ENCODE measurements at places on chromosomes 7 and 10.

DNA sequence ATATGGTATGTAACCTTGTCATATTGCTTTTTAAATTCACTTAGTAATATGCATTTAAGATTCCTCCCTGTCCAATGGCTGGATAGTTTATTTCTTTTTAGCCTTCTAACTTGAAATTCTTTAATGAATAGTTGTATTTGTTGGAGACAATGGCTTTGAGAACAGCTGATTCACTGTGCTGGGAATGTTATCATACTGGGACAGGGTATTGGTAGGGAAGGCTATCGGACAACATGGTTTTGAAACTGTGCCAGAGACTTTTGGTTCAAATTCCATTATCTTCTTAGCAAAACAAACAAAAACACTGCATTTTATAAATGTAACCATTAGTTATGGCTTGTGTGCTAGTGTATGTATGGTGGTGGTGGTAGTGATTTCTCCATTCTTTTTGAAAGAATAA lies 517.1 kb upstream of the ANKRD30A start:
- DNase-seq = no peak

- no peak for DNase-seq
Measured at GRCh38 chr10:49645871-49646870, 32.3 kb downstream of the CHAT start.

DNA sequence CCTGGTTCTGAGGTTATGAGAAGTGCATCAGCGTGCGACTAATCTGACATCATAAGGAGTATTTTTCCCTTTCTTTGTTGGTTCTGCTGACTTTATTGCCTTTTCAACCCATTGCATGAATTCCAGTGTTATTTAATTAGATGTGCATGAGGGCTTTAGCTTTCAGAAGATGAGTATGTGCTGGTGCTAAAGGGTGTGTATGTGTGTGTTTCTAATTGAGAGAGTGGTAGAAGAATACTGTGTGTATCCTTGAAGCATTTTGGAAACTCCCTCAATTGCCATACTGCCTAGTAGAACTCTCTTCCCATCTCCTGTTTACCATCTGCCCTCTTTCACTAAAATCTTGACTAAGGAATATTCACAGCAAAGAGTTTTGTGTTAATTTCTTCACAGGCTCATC lies 158.1 kb downstream of the SND1 start:
- DNase-seq = no peak

- no peak for DNase-seq
Measured at GRCh38 chr7:24762771-24763170, 5.5 kb upstream of the GSDME start.

DNA sequence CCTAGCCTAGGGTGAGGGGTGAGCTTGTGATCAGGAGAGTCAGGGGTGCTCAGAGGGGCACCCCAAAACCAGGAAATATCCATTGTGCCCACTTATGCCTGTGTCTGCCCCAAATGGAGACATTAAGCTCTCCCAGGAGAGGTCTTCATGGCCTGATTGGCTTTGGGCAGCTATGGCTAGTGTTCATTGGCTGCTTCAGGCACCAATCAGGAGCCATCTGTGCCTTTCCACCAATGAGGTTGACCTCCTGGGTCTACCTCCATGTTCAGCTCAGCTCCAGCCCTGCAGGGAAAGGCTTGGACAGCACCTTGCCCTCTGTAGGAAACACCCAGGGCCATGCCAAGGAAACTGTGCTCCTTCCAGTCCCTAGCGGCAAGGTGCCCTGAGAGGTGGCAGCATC lies 23.9 kb upstream of the HSPB1 start:
- no peak for DNase-seq

- DNase-seq = no peak
Measured at GRCh38 chr7:18087687-18088078, 60.0 kb upstream of the PRPS1L1 start.

- no peak for DNase-seq
Measured at GRCh38 chr10:14391342-14391741, 60.6 kb upstream of the FRMD4A start.

DNA sequence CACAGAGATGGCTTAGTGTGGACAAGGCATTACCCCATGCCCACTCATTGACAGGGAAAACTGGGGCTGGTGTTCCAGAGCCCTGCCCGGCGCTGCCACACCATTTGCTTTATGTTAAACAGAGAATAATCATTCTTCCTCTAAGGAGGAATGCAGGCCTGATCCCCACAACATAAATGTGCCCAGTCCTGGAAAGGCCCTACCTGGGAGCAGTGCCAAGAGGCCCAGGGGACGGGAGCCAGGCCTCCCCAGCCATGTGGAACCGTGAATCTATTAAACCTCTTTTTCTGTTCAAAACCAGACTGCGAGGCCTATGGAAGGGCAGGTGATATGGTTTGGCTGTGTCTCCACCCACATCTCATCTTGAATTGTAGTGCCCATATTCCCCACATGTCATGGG lies 264.1 kb downstream of the GRID1 start:
- DNase-seq = no peak

- DNase-seq = no peak
Measured at GRCh38 chr10:8688881-8689280, 634.4 kb downstream of the GATA3 start.

- DNase-seq = no peak
Measured at GRCh38 chr7:134018306-134018705, 108.8 kb upstream of the LRGUK start.

- no peak for DNase-seq
Measured at GRCh38 chr7:2037808-2038522, 194.8 kb downstream of the MAD1L1 start.

- DNase-seq = no peak
Measured at GRCh38 chr7:122482212-122482611, 177.7 kb upstream of the FEZF1 start.

DNA sequence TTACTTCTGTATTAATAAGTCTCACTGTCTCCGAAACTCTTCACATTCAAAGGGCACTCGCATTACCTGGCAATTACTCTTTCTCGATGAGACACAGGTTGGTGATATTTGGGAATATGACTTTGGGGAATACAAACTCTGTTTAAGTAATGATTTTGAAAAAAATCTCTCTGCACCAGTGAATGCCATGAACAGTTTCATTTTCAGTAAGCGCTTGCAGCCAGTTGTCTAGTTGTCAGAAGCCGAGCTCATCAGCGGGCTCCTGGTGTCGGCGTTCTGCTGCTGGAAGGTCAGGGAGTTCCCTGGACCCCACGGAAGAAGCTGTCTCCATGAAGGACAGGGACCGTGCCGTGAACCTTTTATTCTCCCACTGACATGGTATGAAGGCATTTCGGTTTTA lies 57.7 kb downstream of the PTPRE start:
- no peak for DNase-seq

GRCh38 chr7:13563680-13564079 lies 425.8 kb downstream of the ETV1 start:
- no peak for DNase-seq

DNA sequence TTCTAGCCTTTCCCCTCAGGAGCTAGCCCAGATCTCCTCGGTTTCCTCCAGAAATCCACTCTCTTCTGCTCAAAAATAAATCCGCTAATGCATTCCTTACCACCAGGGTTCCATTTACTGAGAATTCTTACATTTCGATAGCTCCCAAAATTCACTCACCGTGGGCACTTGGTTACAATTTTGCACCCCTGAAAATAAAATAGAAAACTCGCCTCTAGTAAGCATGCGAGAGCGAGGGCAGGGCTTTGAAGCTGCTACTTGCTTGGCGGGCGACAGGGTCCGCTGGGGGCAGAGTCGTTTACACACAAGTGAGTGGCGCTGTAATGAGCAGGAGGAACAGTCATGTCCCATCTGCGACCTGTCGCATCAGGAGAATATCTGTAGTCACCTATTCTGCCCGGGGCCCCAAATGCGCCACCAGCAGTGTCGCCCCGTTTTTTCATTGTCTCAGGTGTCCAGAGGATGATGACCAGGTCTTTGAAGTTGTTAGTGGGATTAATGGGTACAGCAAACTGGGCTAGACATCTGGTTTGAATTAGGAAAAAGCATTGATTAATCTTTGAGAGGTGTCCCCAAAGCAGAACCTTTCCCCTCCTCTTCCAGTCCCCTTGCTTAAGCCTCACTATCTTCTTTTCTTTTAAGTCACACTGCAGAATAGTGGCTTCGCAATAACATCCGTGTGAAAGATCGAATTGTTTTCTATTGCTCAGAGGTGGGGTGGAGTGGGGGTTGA lies 1.2 kb upstream of the MEOX2 start:
- peak; percentile 10 for DNase-seq
